CD4-positive, alpha-beta T cell treated with Interleukin-12 subunit alpha and Interleukin-12 subunit beta, for 1 hour (primary cell): ENCODE measurements at places on chromosomes 7 and 10.

DNA sequence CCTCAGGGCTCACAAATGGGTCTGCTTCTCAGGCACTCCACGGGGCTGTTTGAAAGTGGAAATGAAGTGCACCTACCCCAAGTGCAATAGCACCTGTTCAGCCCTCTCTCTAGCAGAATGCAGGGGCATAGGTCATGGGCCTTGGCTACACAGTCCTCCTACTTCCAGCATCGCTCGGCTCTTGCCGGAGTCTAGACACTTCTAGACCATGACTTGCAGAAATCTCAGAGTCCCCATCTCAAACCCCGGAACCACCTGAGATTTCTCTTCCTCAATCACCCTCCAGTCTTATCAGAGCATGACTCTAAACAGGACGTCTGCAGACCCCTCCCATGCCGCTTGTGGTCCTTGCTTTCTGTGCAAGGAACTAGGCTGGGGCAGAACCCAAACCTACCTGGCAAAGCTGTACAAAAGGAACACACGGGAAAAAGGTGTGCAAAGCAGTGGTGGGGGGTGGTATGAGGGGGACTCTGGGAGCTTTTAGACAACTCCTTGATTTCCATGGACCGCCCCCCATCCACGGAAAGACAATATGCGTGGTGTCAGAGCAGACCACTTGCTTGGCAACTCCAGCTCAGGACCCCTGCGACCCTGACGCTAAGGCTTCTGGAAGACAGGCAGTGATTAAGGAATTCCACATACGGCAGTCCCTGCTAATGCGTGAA is 13.8 kb downstream of the TMEM273 start:
- DNase-seq, result no peak

- no peak for DNase-seq
These were observed 57.9 kb upstream of the EXOC6 start for GRCh38 chr10:92790440-92790839.

DNA sequence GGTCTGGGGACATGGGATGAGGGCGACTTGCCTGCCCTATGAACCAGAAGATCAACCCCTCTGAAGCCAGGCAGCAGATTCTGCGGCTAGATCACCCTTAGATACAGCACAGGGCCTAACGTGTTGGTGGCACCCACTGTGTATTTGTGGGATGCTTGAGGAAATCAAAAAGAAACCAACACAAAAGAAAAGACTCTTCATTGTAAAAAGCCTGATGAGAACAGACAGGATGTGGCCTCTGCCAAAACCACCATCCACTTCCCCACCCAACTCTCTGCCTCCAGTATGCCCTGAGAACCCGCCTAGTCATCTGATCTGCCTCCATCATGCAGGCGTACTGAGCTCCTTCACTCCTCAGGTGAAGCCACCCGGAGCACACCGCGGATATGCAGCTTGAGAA is 97.2 kb upstream of the INSYN2A start:
- peak; percentile 42 for DNase-seq

GRCh38 chr10:109166935-109167334 is 756.4 kb downstream of the XPNPEP1 start:
- no peak for DNase-seq

GRCh38 chr7:155380976-155381851 is 76.7 kb upstream of the EN2 start:
- DNase-seq, result no peak

GRCh38 chr10:12757351-12757750 is 244.2 kb downstream of the CCDC3 start:
- no peak for DNase-seq
